Activated CD4-positive, alpha-beta T cell treated with anti-CD3 and anti-CD28 coated beads, Interleukin-2, amount 10 ng/mL, durations not matched to agents 24 days and 14 days (primary cell): ENCODE measurements at places on chromosomes 7 and 10. TPM values are rescaled to one million over a fixed set of nuclear protein-coding genes. Genes with fewer than 3 reads are reported as not detected.

The RNLS gene
- 2.1 and 2.4 TPM in 2 replicates for total RNA-seq

- DNase-seq: no peak
Measured at GRCh38 chr7:85529831-85530230, 343.0 kb upstream of the SEMA3D start.

The SCIN gene
- total RNA-seq: not detected in 2 replicates

GRCh38 chr7:2172311-2173188, 60.2 kb downstream of the MAD1L1 start:
- DNase-seq: no peak

The COL1A2 gene
- total RNA-seq: 6.0 and 6.5 TPM in 2 replicates

DNA sequence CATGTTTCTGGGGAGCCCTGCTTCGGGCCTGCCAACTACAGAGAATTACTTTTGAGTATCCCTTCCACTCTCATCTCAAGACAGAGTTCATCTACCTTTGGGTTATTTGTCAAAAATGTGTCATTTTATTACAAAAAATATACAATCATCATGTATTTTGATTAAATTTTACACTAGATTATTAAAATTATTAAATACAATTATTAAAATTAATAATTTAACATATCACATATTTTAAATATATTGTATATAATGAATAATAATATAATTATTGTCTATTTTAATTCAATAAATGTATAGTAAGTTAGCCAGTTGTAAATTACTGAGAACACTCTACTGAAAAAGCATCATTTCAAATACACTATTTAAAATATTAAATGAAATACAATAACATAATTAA, 50.9 kb downstream of the FIGNL1 start:
- DNase-seq: no peak

The HOXA4 gene
- not detected in 2 replicates for total RNA-seq

The PNPLA8 gene
- 16.6 and 17.2 TPM in 2 replicates for total RNA-seq

The CPVL gene
- not detected in 2 replicates for total RNA-seq

The ZNF365 gene
- not detected in 2 replicates for total RNA-seq

The GDF2 gene
- not detected in 2 replicates for total RNA-seq

GRCh38 chr10:104894681-104895080, 253.6 kb downstream of the SORCS3 start:
- DNase-seq: no peak

The CPA2 gene
- 0.14 TPM in 2 replicates for total RNA-seq

GRCh38 chr7:135659159-135659846, 3.0 kb upstream of the STMP1 start:
- no peak for DNase-seq

- DNase-seq: no peak
Measured at GRCh38 chr7:121966935-121967332, 94.0 kb downstream of the PTPRZ1 start.

The LIPN gene
- not detected in 2 replicates for total RNA-seq

DNA sequence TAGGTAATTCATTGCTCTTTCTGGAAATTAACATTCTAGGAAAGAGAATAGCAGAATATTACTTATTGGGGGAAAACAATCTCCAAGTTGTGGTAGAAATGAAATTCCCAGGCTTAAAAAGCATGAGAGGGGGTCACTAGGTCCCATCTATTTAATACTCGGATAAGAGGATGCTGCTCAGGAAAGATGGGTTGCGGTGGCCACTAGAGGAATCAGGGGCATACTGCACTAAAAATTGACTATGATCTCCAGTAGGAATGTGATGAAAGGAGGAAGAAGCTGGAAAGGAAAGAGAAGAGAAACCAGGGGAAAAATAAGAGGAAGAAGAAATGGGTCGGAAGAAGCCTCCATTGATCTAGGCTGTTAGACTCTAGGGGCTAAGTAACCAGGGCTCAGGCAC, 192.8 kb downstream of the GPAM start:
- no peak for DNase-seq

The ZMIZ1 gene
- total RNA-seq: 66.3 and 71.7 TPM in 2 replicates

GRCh38 chr10:86443069-86443468, 76.5 kb upstream of the GRID1 start:
- no peak for DNase-seq

GRCh38 chr7:83413831-83414230, 235.1 kb downstream of the SEMA3E start:
- DNase-seq: no peak

The XRCC2 gene
- total RNA-seq: 26.2 and 28.5 TPM in 2 replicates

- no peak for DNase-seq
Measured at GRCh38 chr7:99129001-99129400, 14.9 kb downstream of the SMURF1 start.

DNA sequence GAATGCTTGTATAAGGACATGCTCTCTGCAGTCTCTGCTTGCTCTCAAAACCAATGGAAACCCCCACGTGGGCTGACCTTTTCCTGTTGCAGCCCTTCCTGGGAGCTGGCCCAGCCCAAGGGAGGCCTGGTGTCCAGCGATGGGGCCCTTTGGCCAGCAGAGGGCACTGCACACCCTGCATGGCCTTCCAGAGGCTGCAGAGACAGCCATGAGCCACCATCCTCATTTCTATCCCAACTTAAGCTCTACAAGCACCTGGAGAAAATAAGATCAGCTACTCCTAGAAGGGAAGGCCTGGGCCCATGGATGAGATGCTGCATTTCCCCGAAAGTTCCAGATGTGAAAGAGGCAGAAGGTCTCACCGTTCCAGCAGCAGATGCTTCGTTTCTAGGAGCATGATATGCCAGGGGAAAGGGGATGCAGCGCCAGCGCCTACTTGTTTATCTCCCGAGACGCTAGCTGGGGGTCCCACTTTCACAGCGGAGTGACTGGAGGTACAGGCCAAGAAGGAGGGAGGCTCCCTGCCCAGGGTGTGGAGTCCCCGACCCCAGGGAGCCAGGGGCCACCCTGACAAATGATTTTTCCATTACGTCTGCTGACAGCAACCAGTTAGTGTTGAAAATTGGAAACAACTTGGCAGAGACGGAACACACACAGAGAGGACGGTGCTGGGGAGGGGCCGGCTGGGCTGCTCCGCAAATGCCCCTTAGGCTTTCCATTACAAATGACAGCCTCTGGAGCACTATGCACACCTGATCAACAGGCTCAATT, 106.4 kb downstream of the ZRANB1 start:
- DNase-seq: peak; percentile 87

The EBLN1 gene
- not detected in 2 replicates for total RNA-seq

The ACTR3C gene
- total RNA-seq: 7.9 and 11.7 TPM in 2 replicates

DNA sequence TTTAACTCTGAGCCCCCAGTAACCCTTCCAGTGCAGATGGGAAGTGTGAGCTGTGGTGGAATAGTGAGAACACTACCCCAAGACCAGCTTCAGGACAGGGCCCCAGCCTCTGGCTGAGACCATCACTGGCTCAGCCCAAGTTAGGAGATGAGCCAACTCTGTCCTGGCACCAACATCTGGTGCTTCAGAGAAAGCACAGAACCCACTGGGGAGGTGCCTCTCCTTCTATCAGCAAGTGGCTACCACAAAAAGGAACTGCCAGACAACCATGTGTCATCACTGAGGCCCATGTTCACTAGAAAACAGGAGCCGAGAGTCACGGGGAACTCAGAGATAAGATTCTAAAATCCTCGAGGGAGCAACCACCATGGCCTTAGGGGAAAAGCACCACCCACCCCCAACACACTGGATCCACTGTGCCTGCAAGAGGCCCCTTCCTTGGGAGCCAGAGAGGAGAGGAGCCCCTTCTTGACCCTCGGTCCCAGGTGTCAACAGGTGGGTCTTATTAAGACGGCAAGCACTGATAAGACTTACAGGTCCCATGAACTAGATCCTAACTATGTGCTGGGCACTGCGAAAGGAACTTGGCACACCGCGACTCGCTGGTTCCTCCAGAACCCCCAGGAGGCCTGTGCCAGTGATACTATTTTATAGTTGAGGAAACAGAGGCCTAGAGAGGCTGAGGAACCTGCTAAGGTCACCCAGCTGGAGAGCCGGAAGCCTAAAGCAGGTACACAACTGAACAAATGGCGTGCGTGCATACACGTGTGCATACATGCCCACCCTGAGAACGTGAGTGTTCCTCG, 102.7 kb downstream of the FAM53B start:
- DNase-seq: peak; percentile 64

DNA sequence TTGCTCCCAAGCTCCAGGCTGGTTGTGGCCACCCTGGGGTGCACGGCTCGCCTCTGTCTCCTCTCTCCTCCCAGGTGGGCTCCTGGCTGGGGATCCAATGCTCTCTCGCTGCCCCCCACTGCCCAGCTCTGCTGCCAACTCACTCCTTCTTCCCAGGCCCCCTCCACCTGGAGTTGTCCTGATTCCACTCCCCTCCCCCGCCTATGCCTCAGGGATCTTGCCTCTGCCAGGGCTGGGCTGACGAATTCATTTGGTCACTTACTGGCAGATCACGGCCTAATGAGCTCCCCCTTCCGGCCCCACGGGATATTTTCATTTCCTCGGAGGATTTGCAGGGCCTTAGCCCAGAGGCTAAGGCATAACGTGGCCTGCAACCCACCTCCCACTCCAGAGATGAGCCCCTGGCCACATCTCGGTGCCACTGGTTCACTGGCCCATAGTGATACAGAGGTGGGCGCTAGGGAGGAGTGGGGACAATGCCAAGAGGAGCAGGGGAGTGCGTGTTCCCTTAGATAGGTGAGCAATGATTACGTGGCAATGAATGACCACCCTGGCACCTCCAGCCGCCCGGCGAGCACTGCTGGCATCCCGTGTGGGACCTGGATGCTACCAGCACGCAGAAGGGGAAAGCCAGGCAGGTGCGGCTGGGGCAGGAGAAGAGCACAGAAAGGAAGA, 344.6 kb upstream of the SHH start:
- no peak for DNase-seq
